ENCODE measurements at places on chromosomes 2 and 18.

DNA sequence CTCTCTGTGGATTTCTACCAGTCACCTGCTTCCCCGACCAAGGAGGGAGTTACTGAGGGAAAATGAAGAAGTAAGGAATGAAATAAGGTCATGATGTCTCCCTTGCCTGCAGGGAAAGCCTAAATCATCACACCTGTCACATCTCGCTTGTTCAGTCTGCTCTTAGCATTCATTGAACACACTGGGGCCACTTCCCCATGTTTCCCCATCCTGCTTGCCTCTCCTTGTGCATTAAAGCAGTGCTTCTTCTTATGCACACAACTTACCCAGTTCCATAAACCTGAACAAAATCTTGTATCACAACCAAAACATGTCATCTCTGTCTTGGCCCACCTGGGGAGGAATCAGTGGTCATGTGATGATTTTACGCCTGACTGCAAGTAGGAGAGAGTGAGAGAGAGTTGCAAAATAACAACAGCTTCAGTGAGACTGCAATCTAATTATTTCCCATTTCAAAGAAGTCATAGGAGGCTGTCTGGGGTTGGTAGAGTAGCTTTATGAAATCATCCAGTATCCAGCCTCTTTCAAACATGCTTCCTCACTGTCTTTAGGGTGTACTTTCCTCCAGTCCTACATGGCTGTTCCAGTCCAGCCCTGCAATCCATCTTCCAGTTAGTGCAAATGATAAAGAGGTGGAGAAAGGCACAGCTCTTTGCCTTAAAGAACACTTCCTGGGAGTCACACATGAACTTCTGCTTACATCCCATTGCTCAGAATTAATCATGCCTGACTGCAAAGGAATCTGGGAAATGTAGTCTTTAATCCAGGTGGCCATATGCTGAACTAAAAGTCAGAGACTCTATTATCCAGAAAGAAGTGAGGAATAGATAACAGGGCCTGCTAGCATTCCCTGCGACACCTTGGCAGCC is 220.1 kb downstream of the HAUS1 start:
- no peak for DNase-seq

- DNase-seq, result no peak
These were observed 50.1 kb upstream of the ITM2C start for GRCh38 chr2:230814616-230815015.

GRCh38 chr2:8753609-8754008 is 71.8 kb downstream of the ID2 start:
- DNase-seq, result no peak

DNA sequence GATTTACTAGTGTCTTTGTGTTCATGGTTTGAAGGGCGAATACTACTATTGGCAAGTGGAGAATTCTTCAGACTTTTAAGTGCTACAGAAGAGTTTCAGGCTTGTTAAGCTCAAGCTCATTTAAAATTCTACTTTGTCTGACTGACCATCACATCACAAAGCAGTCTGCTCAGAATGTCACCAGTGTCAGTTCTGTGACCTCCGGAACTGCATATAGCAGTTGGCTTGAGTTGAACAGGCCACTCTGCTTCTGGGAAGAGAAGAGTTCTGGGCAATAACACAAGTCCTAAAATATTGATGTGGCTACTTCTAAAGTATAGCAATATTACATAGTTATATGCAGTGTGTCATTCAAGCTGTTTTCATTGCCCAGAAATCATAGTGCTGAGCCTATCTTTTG is 245.0 kb upstream of the BOD1L2 start:
- DNase-seq, result no peak

GRCh38 chr2:176098366-176099158 is 1.0 kb upstream of the HOXD12 start:
- no peak for DNase-seq

- no peak for DNase-seq
These were observed 14.6 kb downstream of the EML4 start for GRCh38 chr2:42183775-42184174.

GRCh38 chr18:61335684-61336555 is 2.7 kb downstream of the CDH20 start:
- DNase-seq, result no peak

GRCh38 chr18:67265464-67266245 is 250.9 kb downstream of the DSEL start:
- no peak for DNase-seq
